ENCODE measurements at places on chromosomes 2 and 18. TPM values are rescaled to one million over a fixed set of nuclear protein-coding genes. Genes with fewer than 3 reads are reported as not detected.

Gene CNOT9
- 27.7 TPM for polyA plus RNA-seq

Gene HAAO
- 6.2 TPM for polyA plus RNA-seq

Gene PTPN18
- polyA plus RNA-seq, result 91.0 TPM

Gene CCDC148
- not detected for polyA plus RNA-seq

Gene CDK5R2
- not detected for polyA plus RNA-seq

Gene IL36RN
- polyA plus RNA-seq, result not detected

Gene GPAT2
- polyA plus RNA-seq, result 11.7 TPM

Gene FZD7
- polyA plus RNA-seq, result 0.58 TPM

Gene FBXO48
- polyA plus RNA-seq, result 1.5 TPM

Gene MC5R
- not detected for polyA plus RNA-seq

Gene ERCC3
- 74.4 TPM for polyA plus RNA-seq

Gene RAD51AP2
- polyA plus RNA-seq, result not detected

Gene RSAD2
- 1.4 TPM for polyA plus RNA-seq

Gene RAPGEF4
- polyA plus RNA-seq, result 0.99 TPM

Gene LOXL3
- 0.97 TPM for polyA plus RNA-seq

Gene AGXT
- not detected for polyA plus RNA-seq

Gene LYG2
- not detected for polyA plus RNA-seq

Gene SPIRE1
- 0.22 TPM for polyA plus RNA-seq

Gene FIGLA
- polyA plus RNA-seq, result not detected

Gene COLEC12
- polyA plus RNA-seq, result not detected

Gene LYPD1
- polyA plus RNA-seq, result 0.07 TPM

Gene FRZB
- polyA plus RNA-seq, result not detected

Gene DLX1
- not detected for polyA plus RNA-seq

Gene NOP58
- polyA plus RNA-seq, result 58.2 TPM
